Hepatocyte (in vitro differentiated cells): ENCODE measurements at places on chromosomes 3 and 15.

DNA sequence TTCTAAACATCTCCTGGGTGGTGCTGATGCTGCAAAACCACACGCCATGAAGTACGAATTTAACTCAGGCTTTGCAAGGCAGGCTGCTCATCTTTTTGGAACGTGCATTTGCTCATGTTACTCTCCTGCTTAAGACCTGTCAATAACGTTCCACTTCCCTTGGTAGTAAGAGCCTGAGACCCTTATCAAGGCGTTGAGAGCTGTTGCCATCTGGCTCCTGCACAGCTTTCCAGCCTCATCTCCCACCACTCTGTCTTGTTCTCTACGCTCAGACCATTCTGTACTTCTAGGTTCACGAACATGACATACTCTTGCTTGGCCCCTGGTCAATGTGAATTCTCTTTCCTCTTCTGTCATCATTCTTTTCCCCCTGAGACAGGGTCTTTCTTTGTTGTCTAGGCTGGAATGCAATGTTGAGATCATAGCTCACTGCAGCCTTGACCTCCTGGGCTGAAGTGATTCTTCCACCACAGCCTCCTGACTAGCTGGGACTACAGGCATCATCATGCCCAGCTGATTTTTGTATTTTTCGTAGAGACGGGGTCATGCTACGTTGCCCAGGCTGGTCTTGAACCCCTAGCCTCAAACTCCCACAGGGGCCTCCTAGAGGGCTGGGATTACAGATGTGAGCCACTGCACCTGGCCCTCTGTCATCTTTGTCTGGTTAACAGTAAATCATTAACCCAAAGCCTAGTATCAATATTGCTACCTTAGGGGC, 202.8 kb downstream of the CADPS start:
- no peaks in the 10 kb centered on the region for H3K36me3 ChIP-seq
- no peaks in the 10 kb centered on the region for H3K27me3 ChIP-seq
- no peak overlapping the region for H3K27ac ChIP-seq
- H3K4me1 ChIP-seq = no peaks in the 10 kb centered on the region

DNA sequence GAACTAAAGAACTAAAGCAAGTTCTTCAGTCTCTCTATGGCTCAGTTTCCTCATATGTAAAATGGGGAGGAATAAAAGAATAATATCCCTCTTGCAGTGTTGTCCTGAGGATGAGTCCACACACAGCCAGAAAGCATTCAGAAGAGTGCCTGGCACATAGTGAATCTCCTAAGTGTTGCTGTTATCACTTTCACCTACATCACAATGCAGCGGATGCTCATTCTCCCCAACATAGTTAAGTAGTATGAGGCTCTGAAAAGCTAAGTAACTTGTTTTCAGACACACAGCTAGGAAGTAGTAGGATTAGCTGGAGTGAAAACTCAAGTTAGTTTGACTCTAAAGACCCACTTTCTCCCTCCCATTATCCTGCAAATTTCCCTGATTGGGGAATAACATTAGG, 9.1 kb upstream of the USP3 start:
- no peak overlapping the region for H3K27ac ChIP-seq
- DNase-seq = no peak
- H3K4me3 ChIP-seq = no peak overlapping the region
- no peaks in the 10 kb centered on the region for H3K36me3 ChIP-seq

DNA sequence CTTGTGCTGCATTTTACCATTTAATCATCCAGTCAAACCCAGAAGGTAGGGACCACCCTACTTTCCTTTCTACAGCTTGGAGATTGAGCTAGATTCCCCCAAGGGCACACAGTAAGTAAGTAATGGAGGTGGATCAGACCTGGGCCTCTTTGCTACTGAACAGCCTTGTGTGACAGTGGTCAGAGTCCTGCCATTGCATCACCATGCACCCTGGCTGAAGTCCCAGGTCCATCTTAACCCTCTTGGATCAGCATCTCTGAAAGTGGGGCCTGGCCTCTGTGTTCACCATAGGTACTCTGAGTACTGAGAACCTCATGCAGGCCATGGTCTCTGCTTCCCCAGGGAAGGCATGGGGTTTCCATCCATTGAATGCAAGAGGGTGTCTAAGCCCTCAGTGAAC, 34.5 kb upstream of the ATP10A start:
- no peaks in the 10 kb centered on the region for H3K27me3 ChIP-seq
- H3K4me3 ChIP-seq = no peak overlapping the region
- no peak for DNase-seq
- no peaks in the 10 kb centered on the region for H3K36me3 ChIP-seq
- no peak overlapping the region for H3K27ac ChIP-seq

DNA sequence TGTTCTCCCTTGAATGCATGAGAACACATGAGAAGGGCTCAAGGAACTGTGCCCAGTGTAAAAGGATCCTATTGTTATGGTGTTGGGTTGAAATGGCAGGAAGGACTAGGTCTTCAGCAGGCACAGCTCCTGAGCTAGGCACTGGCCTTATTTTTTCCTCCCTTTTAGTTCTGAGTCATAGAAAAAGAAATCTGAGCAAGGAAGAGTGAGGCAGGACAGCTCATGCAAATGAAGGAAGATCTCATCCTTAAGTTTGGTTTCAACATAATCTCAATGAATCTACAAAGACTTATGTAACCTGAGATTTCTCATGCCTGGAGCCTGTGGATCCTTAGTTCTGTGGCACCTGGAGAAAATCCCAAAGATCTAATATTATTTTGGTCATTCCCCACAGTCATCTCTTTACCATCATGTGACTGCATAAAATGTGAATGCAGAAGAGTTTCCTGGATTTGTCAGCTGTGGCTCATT, 188.6 kb upstream of the TBL1XR1 start:
- no peak overlapping the region for H3K4me3 ChIP-seq
- H3K36me3 ChIP-seq = no peaks in the 10 kb centered on the region
- no peaks in the 10 kb centered on the region for H3K27me3 ChIP-seq
- H3K27ac ChIP-seq = no peak overlapping the region

DNA sequence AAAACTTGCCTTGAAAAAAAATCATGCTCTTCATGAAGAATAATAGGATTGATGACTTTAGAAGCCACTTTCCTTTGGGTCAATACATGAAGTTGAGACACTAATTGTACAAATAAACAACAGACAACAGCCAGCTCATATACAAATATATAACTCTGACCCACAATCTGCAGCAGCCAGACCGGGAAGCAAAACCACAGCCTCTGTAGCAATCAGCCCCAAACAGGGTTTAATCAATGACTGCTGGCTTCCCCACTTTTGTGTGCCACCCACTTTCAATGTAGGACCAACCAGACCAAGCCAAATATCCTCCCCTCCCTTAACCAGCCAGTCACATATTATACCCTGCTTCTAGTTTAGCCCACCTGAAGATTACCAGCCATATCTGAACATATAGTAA, 39.0 kb downstream of the IFT57 start:
- H3K4me1 ChIP-seq = peaks cover 1% of the 10 kb centered on the region
- no peak overlapping the region for H3K27ac ChIP-seq
- no peaks in the 10 kb centered on the region for H3K36me3 ChIP-seq
- no peaks in the 10 kb centered on the region for H3K27me3 ChIP-seq
- no peak overlapping the region for H3K4me3 ChIP-seq

DNA sequence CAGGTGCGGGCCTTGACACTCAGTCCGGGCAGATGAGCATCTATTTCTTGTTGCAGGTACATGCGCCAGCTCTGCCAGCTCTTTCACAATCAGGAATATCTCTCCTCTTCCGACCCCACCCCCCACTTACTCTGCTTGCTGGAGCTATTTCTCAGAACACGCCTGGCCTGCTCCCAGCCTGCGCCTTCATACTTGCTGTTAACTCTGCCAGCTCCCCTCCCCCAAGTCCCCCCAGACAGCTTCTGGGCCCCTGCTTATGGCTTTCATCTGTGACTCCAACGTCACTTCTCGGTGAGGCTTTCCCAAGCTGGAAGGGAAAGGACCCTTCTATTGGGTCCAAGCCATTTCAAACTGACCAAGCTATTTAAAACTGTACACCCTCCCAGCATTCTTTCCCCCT, 15.2 kb downstream of the MAGEF1 start:
- H3K4me3 ChIP-seq = no peak overlapping the region
- peak; percentile 67 for DNase-seq
- H3K27ac ChIP-seq = peak overlapping the region; percentile 68
- H3K36me3 ChIP-seq = no peaks in the 10 kb centered on the region

GRCh38 chr3:178802993-178803693, 266.9 kb downstream of the KCNMB2 start:
- DNase-seq = no peak
- no peaks in the 10 kb centered on the region for H3K27me3 ChIP-seq
- no peak overlapping the region for H3K4me3 ChIP-seq
- H3K36me3 ChIP-seq = no peaks in the 10 kb centered on the region

DNA sequence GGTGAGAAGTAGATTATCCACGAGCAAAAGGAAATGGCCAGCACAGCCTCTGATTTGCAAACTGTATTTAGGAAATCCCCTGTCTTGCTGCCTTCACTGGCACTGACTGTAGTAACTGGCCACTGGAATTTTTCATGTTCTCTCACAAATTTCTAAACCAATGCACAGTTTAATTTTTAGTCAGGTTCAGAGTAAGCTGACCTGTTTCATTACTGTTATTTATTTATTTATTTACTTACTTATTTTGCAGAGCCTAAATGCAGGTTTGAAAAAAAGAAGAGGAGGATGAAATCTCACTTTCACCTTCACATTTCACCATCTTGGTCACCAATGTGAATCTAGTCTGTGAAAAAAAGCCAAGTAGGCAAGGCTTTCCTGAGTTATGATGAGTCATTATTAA, 291.0 kb downstream of the PLOD2 start:
- no peak overlapping the region for H3K27ac ChIP-seq
- no peaks in the 10 kb centered on the region for H3K36me3 ChIP-seq
- DNase-seq = no peak
- no peaks in the 10 kb centered on the region for H3K4me1 ChIP-seq

GRCh38 chr3:172167892-172168648, 128.7 kb downstream of the FNDC3B start:
- peaks cover 23% of the 10 kb centered on the region for H3K4me1 ChIP-seq
- no peaks in the 10 kb centered on the region for H3K27me3 ChIP-seq

DNA sequence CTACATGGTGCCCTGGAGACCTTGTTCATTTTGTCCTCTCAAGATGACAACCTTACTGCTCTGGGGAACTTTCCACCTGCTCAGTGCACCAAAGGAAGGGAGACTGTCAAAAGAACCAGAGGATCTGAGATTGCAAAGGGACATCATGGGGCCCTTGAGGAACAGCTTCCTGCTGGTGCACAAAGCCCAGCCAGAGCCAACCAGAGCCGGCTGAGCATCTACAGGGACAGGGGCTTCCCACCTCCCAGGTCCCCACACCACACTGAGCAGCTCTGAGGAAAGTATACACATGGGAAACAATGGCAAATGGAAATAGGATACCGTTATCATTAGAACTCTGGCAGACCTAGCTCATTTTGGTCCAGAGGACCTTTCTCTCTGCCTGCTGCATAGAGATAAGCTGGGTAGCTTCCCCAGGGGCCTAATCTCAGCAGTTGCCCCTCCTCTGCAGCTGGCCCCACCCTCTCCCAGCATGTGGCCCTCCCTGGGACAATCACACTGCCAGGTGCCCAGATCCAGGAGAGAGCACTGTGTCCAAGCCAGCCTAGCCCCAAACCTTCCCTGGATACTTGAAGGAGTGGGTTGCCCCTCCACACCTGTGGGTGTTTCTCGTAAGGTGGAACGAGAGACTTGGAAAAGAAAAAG, 123.4 kb upstream of the PRR20G start:
- no peaks in the 10 kb centered on the region for H3K4me1 ChIP-seq
- H3K27me3 ChIP-seq = peaks cover 4% of the 10 kb centered on the region
- H3K36me3 ChIP-seq = no peaks in the 10 kb centered on the region
- no peak for DNase-seq

- no peak for DNase-seq
- no peaks in the 10 kb centered on the region for H3K36me3 ChIP-seq
- no peak overlapping the region for H3K4me3 ChIP-seq
- H3K27ac ChIP-seq = no peak overlapping the region
These were observed 1.7 kb upstream of the FAH start for GRCh38 chr15:80151148-80151547.

DNA sequence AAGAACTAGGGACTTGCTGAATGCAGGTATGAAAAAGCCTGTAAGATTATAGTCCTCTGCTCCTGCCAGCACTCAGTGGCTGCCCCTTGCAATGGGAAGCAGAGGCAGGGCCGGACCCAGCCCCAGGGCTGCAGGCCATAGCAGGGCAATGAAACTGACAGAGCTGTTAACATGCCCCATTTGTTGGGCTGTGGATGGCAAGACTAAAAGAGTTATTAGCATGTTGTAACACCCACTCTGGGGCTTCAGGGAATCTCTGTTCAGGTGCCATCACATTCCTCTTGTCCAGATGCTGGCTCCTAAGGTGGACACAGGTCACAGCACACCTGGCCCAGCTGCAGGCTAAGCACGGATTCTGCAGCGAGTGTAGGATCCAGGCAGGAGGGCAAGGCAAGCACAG, 7.4 kb upstream of the OR5H2 start:
- H3K27ac ChIP-seq = no peak overlapping the region
- H3K4me1 ChIP-seq = no peaks in the 10 kb centered on the region
- no peak overlapping the region for H3K4me3 ChIP-seq
- H3K36me3 ChIP-seq = no peaks in the 10 kb centered on the region

- H3K4me3 ChIP-seq = peak overlapping the region; percentile 98
- H3K36me3 ChIP-seq = no peaks in the 10 kb centered on the region
- peak overlapping the region; percentile 80 for H3K27ac ChIP-seq
- peak; percentile 80 for DNase-seq
- H3K4me1 ChIP-seq = peaks cover 17% of the 10 kb centered on the region
- H3K27me3 ChIP-seq = no peaks in the 10 kb centered on the region
These were observed 18.4 kb downstream of the SPATA12 start for GRCh38 chr3:57078635-57079473.

DNA sequence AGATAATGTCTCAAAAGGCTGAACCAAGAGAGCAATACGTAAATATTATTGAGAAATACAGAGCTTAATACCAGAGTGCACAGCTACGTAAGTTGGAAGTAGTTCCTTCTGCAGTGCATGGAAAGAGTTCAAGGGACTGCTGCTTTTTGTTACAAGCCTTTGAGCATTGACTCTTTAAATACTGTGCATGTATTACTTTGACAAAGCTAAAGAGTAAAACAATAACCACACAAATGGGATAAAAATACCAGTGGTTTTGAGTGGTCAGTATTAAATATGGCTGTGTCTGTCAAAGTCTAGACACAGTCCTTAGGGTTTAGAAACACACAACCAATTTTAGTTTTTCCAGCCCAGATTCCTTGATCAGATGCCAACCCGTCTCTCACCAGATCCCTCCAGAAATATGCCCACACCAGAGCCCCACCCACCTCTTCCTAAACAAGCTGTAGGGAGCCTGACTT, 62.1 kb downstream of the SSR3 start:
- H3K4me3 ChIP-seq = no peak overlapping the region
- H3K27me3 ChIP-seq = no peaks in the 10 kb centered on the region
- no peaks in the 10 kb centered on the region for H3K4me1 ChIP-seq

- H3K27ac ChIP-seq = no peak overlapping the region
- H3K4me3 ChIP-seq = no peak overlapping the region
- H3K27me3 ChIP-seq = no peaks in the 10 kb centered on the region
- H3K36me3 ChIP-seq = no peaks in the 10 kb centered on the region
These were observed 525.0 kb downstream of the GABRG3 start for GRCh38 chr15:27495963-27496459.

DNA sequence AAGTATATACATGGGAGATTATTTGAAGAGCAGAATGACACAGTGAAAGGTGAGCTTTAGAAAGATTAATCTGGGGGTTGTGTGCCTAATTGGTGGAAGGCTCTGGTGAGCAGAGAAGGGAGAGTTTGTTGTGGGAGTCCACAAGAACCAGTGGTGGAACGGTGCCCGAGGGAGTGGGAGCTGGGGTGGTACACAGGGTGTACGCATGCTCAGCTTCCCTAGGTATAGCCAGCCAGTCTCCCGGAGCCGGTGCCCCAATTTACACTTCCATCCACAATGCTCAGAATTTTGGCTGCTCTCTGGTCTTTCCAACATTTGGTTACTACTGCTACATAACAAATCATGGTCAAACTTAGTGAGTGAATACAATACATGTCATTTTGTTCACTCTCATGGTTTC, 92.5 kb downstream of the MITF start:
- H3K36me3 ChIP-seq = no peaks in the 10 kb centered on the region
- DNase-seq = no peak
- H3K27ac ChIP-seq = no peak overlapping the region
